Neural progenitor cell (in vitro differentiated cells): ENCODE measurements at places on chromosomes 11 and 22. TPM values are rescaled to one million over a fixed set of nuclear protein-coding genes. Genes with fewer than 3 reads are reported as not detected.

DNA sequence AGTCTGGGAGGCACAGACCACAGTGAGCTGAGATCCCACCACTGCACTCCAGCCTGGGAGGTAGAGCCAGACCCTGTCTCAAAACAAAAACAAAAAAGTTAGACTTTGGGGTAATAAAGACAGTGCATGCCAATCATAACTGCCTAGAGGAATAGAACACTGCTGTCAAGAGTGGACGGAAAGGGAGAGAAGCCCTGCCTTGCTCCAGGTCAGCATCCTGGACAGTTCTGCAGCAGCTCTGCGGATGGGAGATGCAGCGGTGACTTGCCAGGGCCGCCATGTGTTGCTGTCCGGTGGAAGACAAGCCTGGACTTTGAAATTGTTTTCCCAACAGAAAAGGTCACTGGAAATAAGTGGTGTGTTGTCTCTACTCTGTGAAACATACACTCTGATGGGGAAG is 618.2 kb downstream of the TBC1D22A start:
- no peak overlapping the region for H3K27ac ChIP-seq
- no peaks in the 10 kb centered on the region for H3K4me1 ChIP-seq
- no peaks in the 10 kb centered on the region for H3K36me3 ChIP-seq
- no peaks in the 10 kb centered on the region for H3K27me3 ChIP-seq
- DNase-seq = no peak
- H3K4me3 ChIP-seq = no peak overlapping the region

DNA sequence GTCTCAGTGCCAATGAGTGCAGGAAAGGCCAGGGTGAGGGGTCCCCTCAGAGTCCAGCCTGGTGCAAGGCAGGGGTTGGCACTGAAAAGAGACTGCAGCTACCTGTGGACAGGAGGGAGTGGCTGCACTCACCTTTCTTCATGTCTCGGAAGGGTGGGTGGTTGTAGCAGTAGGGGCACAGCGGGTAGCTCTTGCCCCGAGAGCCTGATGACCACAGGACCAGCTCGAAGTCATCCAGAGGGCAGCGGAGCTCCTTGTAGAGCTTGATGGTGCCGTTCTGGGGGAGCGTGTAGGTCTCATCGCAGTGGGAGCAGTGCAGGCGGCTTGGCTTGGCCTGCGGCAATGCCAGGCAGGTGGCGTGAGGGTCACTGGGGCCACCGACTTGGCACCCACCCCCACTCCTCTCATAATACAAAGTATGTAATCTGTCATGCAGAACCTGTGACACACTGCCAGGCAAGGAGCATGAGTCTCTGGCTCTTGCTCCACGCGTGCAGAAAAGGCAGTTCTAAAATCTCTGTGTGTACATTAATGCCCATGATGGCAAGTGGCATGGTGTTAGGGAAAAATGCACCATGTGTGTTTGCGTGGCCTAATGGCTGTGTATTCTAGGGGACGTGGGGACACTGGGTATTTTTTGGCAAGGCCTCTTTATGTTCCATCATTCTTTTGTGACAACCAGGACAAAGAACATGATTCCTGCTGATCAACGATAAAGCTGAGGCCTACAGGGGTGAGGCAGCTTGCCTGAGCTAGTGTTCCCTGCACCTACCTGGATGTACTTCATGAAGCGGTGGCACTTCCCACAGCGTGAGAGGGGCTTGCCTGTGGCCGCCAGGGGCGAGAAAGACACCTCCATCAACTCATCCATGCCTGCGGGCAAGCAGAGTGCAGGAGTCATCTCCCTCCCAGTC is 6.0 kb upstream of the PPM1F start:
- DNase-seq = no peak
- H3K4me1 ChIP-seq = no peaks in the 10 kb centered on the region
- H3K27me3 ChIP-seq = peaks cover under 1% of the 10 kb centered on the region

- no peaks in the 10 kb centered on the region for H3K36me3 ChIP-seq
- peak; percentile 96 for DNase-seq
- H3K27me3 ChIP-seq = peaks cover 30% of the 10 kb centered on the region
- H3K27ac ChIP-seq = peak overlapping the region; percentile 11
Observed at GRCh38 chr11:125371431-125371935, 124.6 kb downstream of the FEZ1 start.

GRCh38 chr11:92770419-92770818 is 199.0 kb upstream of the MTNR1B start:
- H3K4me1 ChIP-seq = peaks cover 13% of the 10 kb centered on the region
- DNase-seq = no peak
- H3K4me3 ChIP-seq = no peak overlapping the region
- no peak overlapping the region for H3K27ac ChIP-seq

- no peak overlapping the region for H3K27ac ChIP-seq
- H3K27me3 ChIP-seq = no peaks in the 10 kb centered on the region
- no peak overlapping the region for H3K4me3 ChIP-seq
- peaks cover 28% of the 10 kb centered on the region for H3K4me1 ChIP-seq
- H3K36me3 ChIP-seq = no peaks in the 10 kb centered on the region
Observed at GRCh38 chr11:44774108-44774507, 47.3 kb downstream of the TSPAN18 start.

GRCh38 chr11:44928816-44929215 is 21.9 kb downstream of the TP53I11 start:
- H3K36me3 ChIP-seq = no peaks in the 10 kb centered on the region
- H3K27ac ChIP-seq = no peak overlapping the region
- peaks cover 38% of the 10 kb centered on the region for H3K4me1 ChIP-seq

DNA sequence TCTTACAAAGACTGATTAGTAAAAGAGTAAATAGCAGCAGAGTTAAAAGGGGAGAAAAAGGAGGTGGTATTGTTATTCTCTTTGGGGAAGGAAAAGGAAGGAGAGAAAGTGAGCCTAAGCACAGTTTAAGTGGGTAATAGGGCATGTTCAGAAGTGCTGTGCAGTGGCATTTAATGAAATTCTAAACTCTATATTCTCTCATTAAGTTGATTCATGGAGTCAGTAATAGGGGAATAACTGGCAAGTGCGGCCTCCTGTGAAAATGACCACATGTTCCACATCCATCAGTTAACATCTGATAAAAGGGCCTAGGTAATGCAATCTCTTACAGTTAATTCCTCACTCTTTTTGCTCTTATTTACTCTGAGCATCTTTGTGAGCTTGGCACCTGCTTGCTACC is 516.7 kb downstream of the JRKL start:
- DNase-seq = no peak
- H3K4me1 ChIP-seq = no peaks in the 10 kb centered on the region
- no peak overlapping the region for H3K4me3 ChIP-seq
- no peak overlapping the region for H3K27ac ChIP-seq
- H3K27me3 ChIP-seq = no peaks in the 10 kb centered on the region
- no peaks in the 10 kb centered on the region for H3K36me3 ChIP-seq

DNA sequence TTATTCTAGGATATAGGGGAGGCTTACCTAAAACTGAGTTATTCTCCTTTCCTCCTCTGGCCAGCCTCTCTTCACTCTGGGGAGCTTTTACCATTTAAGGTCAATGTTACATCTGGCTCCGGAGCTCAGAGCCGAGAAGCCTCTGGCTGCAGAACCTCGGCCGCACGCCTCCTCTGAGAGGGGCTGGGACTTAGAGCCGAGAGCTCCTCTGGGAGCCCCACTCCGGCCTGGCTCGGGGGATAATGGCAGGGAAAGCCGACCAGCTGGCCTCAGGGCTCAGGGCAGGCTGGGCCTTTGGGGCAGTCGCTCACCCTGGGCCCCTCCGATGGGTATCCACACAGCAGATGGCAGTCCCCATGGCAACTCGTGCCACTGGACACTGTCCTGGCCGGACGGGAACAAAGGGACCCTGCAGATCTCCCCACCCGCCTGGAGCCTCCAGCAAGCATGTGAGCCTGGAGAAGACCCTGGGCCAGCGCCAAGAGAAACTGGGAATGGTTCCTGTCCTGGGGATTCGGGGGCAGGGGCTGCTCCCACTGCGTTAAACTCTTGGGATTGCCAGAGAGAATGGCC is at the start of gene IRAG1:
Gene IRAG1, minus strand, starts transcription at position 247 of the 573 bp plus-strand sequence. Its CDS starts 153 bp downstream, at position 94.
- peak; percentile 11 for DNase-seq
- no peak within 1 kb of the TSS for H3K27ac ChIP-seq
- no peaks in the 10 kb centered on the region for H3K27me3 ChIP-seq
- H3K36me3 ChIP-seq = no peaks in the 10 kb centered on the region
- no peaks in the 10 kb centered on the region for H3K4me1 ChIP-seq

- no peaks in the 10 kb centered on the region for H3K36me3 ChIP-seq
- no peak overlapping the region for H3K4me3 ChIP-seq
Observed at GRCh38 chr11:66723693-66724092, 5.3 kb downstream of the SPTBN2 start.

DNA sequence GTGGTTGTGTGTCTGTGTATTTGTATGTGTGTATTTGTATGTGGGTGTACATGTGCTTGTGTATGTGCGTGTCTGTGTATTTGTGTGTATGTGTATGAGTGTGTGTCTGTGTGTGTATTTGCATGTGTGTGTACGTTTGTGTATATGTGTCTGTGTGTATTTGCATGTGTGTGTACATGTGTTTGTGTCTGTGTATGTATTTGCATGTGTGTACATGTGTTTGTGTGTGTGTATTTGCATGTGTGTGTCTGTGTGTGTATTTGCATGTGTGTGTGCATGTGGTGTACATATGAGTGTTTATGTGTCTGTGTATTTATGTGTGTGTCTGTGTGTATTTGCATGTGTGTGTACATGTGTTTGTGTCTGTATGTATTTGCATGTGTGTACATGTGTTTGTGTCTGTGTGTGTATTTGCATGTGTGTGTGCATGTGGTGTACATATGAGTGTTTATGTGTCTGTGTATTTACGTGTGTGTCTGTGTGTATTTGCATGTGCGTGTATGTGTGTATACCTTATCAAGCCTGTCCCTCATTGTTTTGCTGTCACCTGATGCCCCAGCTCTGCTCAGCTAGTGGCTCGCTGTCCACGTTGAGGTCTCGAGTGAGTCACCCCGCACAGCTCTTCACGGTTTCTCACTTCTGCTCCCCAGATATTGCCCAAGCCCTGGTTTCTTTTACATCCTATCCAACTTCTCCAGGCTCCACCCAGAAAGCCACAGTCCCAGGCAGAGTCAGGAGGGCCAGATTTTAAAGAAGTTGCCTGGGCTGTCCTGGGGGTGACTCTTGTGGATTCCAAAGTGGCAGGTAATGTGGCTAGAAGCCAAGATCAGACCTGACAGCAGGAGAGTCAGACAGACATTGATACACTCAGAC is 15.2 kb downstream of the MB start:
- peaks cover 5% of the 10 kb centered on the region for H3K4me1 ChIP-seq
- H3K27me3 ChIP-seq = no peaks in the 10 kb centered on the region
- no peak overlapping the region for H3K4me3 ChIP-seq
- no peaks in the 10 kb centered on the region for H3K36me3 ChIP-seq

GRCh38 chr11:131579932-131580387 is 209.5 kb downstream of the NTM start:
- H3K4me1 ChIP-seq = peaks cover 8% of the 10 kb centered on the region
- no peaks in the 10 kb centered on the region for H3K36me3 ChIP-seq
- H3K4me3 ChIP-seq = no peak overlapping the region
- DNase-seq = peak; percentile 67

DNA sequence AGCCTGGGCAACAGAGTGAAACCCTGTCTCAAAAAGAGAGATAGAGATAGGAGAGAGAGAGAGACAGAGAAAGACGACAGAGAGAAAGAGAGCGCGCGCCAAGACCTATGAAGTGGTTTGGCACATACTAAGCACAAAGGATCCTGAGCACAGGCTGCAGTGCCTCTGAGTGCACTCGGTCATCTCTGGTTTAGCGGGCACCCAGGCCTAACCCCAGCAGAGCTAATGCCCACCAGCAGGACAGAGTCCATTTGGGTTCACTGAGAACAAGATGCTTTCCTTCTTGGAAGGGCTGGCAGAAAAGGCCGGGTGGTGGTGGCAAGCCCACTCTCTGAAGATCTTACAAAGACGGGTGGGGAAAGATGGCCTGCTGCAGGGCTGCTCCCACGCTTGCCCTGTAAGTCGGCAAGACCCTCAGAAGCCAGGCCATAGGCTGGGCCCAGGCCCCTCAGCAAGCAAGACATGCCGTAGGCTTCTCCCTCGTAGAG is 3.3 kb downstream of the SCARF2 start:
- no peak overlapping the region for H3K27ac ChIP-seq
- DNase-seq = no peak
- peaks cover 100% of the 10 kb centered on the region for H3K27me3 ChIP-seq
- no peaks in the 10 kb centered on the region for H3K4me1 ChIP-seq
- no peaks in the 10 kb centered on the region for H3K36me3 ChIP-seq
- no peak overlapping the region for H3K4me3 ChIP-seq

DNA sequence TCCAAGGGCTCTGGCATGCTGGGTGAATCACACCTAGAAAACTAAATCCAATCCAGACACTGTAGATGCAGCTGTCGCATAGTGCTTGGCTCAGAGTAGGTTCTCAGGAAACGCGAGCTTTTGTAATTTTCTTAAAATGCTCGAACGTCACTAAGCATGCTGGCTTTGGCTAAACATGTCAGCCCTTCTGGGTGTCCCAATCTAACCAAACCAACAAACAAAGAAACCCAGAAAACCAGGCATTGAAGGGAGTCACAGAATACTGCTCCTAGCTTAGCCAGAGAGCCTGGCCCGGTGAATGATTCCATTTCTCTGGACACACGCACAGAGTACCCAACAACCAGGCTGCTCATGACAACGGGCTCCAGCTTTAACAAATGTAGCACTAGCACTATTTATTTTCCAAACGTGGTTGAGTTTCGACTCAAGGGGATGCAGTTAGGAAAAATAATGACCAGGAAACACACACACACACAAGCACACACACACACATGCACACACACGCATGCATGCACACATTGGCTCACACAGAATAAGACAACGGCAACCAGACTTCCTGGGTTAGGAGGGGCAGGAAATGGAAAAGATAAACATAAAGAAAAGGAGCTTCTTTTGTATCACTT is 492.6 kb downstream of the MIAT start:
- no peaks in the 10 kb centered on the region for H3K4me1 ChIP-seq
- H3K27ac ChIP-seq = no peak overlapping the region
- no peaks in the 10 kb centered on the region for H3K27me3 ChIP-seq
- no peaks in the 10 kb centered on the region for H3K36me3 ChIP-seq
- H3K4me3 ChIP-seq = no peak overlapping the region
- DNase-seq = no peak

DNA sequence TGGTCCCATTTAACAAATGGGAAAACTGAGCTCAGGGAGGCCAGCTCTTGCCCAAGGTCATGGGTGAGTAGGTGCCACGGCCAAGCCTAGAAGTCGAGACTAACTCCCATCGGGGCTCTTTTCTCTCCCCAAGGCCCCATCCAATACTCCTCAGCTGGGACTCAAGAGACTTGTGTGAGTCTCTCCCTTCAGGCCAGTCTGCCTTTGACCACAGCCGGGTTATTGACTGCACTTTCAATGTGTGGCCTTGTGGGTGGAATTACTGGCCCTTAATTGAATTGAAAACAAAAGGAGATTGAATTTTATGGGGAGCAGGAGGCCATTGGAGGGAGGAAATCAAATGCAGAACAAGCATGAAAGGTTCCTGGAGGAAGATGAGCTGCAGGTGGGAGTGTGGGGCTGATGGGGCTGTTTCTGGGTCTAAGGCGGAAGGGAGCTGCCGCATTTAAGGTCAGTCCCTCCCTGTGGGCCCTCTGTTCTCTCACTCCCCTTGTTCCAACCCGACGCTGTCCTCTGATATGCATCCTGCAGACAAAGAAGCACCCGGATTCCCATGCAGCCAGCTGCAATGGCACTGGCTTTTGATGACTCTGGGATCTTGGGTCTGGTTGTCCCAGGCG is 552.8 kb downstream of the MIAT start:
- H3K4me3 ChIP-seq = no peak overlapping the region
- peaks cover 3% of the 10 kb centered on the region for H3K4me1 ChIP-seq
- no peaks in the 10 kb centered on the region for H3K36me3 ChIP-seq
- no peaks in the 10 kb centered on the region for H3K27me3 ChIP-seq
- DNase-seq = no peak
- H3K27ac ChIP-seq = no peak overlapping the region

SCGB1C1 gene
- not detected in 2 replicates for total RNA-seq

PITPNM1 gene
- 7.7 and 32.8 TPM in 2 replicates for total RNA-seq

KCNK4 gene
- 0.19 TPM in 1 of 2 replicates, not detected in the other for total RNA-seq

SHISA8 gene
- total RNA-seq = not detected in 2 replicates

MS4A7 gene
- total RNA-seq = not detected in 2 replicates

TRAF6 gene
- 11.0 and 11.5 TPM in 2 replicates for total RNA-seq

H19 gene
- total RNA-seq = not detected in 2 replicates

LGR4 gene
- total RNA-seq = 219 and 274 TPM in 2 replicates
